ENCODE measurements at places on chromosomes 5 and 9.

DNA sequence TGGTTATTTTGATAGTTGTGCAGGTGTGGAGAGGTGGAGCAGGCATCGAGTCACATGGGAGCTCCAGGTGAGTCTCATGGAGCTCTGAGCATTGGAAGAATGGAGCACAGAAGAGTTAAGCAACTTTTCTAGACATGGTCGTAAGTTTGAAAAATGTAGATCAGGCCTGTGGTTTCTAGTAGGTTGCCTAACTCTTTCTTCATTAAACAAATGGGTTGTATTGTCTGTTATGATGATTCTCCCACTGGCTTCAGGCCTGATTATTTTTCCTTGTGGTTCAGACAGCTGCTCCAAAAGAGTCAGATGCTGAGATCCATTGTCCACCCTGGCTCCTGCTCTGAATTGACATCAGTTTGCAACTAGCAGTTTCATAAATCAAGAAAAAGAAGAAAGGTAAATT is 80.3 kb upstream of the RPS23 start:
- DNase-seq = no peak

DNA sequence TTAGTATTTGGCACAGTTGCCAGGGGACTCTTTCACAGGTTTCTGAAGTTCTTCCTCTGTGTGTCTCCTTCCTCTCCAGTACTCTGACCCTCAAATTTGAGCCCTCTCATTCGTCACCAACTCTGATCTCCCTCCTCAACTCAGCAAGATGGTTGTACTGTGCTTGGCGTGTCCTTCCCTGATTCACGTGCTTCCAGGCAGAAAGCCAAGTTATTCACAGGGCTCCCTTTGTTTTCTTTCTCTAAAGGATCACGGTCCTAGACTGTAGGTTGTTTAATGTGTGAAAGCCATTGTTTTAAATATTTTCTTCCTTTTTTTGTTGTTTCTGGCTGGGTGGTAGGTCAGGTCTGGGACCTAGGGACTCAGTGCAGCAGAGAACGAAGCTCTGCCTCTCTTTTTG is 142.9 kb downstream of the DMAC1 start:
- DNase-seq = no peak

GRCh38 chr5:1706428-1706827 is 93.2 kb downstream of the MRPL36 start:
- no peak for DNase-seq

- DNase-seq = no peak
Measured at GRCh38 chr5:24823625-24824024, 178.8 kb upstream of the CDH10 start.

DNA sequence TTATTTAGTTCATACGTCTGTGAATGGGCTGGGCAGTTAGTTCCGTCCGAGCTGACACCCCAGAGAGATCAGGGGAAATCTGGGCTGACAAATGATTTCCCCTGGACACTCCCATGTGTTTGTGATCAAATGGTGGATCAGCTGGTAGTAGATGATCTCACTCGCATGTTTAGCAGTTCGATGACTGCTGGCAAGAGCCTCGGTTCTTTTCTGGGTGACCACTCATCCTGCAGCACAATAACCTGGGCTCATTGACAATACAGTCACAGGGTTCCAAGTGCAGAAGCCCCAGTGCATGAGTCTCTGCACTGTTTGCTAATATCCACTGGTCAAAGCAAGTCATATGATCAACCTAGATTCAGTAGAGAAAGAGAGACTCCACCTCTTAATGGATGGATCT is 155.9 kb downstream of the NR2F1-AS1 start:
- DNase-seq = no peak

Data from stimulated activated CD8-positive, alpha-beta memory T cell treated with anti-CD3 and anti-CD28 coated beads, Interleukin-12 subunit alpha, Interleukin-12 subunit beta, amount 100 ng/mL, for 4 hours (primary cell).